ENCODE measurements at places on chromosomes 16 and 17.

- DNase-seq = no peak
Observed at GRCh38 chr17:73912373-73912746, 268.1 kb upstream of the SDK2 start.

- DNase-seq = no peak
Observed at GRCh38 chr17:10556301-10557005, 7.0 kb upstream of the MYH2 start.

GRCh38 chr16:54911079-54911478 is 19.6 kb upstream of the IRX5 start:
- DNase-seq = no peak

DNA sequence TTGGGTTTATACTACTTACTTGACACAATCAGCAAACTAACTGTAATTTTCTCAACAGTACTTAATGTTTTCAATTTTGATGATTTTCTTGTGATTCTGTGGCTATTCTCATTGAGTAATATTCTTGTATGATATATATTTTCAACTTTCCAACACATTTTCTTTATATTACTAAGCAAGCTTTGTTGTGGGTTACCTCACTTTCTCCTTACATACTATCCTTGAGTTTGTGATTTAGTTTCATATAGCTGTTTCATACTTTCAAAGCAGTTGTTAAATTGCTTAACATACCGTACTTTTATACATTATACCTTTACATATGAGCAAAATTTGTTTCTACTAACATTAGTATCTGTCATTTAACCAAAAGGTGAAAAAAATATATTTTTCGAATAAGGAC is 197.1 kb downstream of the BCAS3 start:
- no peak for DNase-seq

- DNase-seq = peak; percentile 60
Observed at GRCh38 chr17:68507576-68507975, 4.7 kb upstream of the PRKAR1A start.

DNA sequence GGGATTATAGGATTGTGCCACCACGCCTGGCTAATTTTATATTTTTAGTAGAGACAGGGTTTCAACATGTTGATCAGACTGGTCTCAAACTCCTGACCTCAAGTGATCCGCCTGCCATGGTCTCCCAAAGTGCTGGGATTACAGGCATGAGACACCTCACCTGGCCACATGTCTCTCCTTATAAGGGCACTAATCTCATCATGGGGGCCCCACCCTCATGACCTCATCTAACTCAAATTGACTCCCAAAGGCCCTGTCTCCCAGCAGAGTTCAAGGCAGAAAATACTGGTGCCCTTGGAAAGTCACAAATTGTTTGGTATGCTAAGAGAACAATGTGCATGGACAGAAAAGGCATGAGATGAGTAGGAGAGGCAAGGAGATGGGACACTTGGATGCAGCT is 49.3 kb upstream of the GRIN2A start:
- no peak for DNase-seq

DNA sequence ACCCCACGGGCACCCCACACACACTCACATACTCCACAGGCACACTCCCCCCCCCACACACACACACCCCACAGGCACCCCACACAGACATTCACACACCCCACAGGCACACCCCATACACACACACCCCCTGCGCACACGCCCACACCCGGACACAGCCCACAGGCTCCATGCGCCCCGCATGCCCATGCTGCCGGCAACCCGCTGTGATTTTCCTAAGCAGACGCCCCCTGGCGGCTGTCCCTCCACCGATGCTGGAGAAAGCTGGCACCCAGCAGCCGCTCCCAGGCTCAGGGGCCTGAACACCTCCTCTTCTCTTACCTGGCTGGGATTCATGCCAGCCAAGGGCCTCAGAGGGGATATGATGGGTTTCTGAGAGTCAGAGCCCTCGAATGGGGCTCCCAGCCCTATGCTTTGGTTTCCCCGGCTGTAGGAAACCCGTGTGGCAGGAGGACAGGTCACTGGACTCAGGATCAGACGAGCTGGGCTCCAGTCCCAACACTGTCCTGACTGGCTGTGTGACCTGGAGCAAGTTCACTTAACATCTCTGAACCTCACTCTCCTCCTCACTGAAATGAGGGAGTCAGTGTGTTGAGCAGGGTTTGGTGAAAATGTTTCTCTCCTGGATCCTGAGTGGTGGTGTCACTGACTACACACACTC is 19.6 kb upstream of the TNFRSF13B start:
- DNase-seq = peak; percentile 60

DNA sequence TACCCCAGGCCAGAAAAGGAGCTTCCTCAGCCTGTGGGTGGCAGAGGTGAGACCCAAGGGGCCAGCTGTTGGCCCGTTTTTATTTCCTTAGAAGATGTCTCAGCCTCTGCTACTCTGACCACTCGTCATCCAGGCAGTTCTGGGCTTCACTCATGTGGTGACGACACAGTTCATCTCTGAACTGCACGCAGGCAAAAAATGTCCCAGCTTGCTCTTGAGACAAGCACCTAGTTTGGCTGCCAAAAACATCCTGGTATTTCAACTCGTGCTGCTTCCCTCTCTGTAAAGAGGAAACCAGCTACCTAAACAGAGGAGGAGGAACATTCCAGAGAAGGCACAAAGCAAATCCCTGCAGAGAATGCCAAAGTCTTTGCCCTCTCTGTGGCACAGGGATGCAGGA is 125.7 kb downstream of the XYLT1 start:
- DNase-seq = no peak

- peak; percentile 59 for DNase-seq
Observed at GRCh38 chr17:40452921-40453378, 9.7 kb downstream of the IGFBP4 start.

DNA sequence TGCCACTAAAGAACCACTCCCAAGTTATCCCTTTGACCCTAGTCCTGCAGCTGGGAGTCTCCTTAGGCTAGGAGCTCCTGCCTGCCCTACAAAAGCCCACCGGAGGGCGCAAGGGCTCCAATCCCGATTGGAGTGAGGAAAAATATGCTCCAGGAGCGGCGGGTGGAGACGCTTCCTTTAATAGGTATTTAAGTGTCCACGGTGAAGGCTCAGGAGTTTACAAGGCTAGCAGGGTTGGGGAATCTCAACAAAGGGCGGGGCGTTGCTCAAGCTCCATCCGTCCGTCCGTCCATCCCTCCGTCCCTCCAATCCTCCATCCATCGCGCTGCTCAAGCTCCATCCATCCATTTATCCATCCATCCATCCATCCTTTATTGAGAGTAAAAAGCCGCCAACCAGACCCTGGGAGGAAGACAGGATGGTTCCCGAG is 556 bp upstream of the SPNS1 start:
- DNase-seq = peak; percentile 63

DNA sequence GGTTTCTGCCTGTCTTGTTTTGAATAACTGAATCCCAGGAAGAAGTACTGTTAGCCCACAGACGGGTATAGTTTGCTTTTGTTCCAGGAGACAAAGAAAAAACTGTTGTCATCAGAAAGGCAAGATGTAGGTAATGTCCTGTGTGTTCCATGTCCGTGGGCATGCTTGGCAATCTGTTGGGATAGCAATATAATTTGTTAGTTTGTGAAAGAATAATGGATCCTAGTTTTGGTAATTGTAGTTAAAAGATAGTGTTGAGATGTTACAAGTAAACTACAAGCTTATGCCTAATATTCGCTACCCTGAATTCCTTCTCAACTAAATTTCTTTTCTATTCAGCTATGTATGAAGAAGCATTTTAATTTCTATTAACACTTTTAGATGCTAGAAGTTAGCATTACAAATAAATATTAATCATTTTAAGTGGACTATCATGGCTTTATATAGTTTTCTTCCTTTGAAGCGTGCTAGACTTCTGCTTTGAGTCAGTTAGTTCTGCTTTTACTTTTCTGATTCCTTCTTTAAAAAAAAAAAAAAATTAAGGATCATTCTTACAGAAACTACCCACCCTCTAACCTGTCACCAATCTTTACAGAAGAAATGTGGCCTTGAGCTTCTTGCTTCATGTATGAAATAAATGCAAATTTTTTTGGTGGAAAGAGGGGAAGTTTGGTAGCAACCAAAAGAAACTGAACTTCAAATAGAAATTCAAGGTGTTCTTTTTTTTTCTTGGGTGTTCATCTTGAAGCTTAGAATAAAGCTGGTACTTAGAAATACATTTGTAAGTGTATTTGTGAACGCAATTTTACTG is 2.4 kb downstream of the EVI2A start:
- DNase-seq = no peak

GRCh38 chr16:27966756-27967155 is 96.8 kb downstream of the GSG1L start:
- DNase-seq = no peak

- no peak for DNase-seq
Observed at GRCh38 chr17:4514206-4514605, 15.5 kb downstream of the SPNS2 start.

DNA sequence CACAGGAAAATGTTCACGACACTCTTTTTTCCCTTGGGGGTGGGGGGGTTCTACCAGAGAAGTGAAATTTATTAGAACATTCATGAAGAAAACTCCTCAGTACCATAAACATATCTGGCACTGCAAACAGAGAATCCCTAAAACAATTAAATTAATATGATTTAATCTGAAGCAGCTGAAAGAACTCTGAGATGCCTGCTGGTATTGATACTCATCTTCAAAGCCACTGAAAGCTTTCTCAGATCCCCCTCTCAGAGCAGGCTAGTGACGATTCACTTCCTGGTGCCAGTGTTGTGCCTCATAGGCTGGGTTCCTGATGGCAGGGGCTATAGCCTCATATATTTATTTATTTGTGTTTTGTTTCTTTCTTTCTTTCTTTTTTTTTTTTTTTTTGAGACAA is 52.7 kb downstream of the MYH10 start:
- DNase-seq = no peak

GRCh38 chr16:10321407-10322387 is 64.2 kb upstream of the ATF7IP2 start:
- DNase-seq = no peak

- no peak for DNase-seq
Observed at GRCh38 chr16:77928096-77928495, 94.3 kb upstream of the CLEC3A start.

DNA sequence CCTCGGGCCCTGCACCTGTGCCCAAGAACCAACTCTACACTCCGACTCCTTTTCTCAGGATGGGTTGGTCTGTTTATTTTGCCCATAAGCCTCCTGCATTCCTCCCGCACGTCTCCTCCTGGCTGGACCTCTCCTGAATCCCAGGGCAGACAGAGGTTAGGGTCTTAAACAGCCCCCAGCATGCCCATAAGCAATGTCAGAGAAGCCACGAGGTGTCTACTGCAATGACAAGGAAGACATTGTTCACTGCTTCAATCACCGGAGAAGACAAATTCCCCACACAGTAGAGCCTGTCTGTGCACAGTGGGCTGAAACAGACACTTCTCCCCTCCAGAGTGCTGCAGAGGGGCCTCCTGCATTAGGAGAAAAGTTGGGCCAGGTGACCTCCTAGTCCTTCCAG is 230.6 kb upstream of the RPL38 start:
- DNase-seq = no peak

GRCh38 chr16:52592778-52593177 is 45.8 kb upstream of the TOX3 start:
- DNase-seq = no peak

DNA sequence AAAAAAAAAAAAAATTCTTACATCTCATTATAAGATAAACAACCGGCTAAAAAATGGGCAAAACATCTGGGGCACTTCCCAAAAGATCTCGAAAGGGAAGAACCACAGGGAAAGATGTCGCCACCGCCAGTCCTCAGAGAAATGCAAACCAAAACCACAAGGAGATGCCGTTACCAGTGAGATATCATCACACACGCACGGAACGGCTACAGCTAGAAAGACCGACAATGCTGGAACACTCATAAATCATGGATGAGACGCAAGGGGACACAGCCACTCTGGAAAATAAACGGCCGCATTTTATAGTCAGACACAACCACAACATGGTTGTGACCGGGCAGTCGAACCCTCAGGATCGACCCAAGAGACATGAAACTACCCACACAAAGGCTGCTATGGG is 24.5 kb downstream of the WDR45B start:
- no peak for DNase-seq

DNA sequence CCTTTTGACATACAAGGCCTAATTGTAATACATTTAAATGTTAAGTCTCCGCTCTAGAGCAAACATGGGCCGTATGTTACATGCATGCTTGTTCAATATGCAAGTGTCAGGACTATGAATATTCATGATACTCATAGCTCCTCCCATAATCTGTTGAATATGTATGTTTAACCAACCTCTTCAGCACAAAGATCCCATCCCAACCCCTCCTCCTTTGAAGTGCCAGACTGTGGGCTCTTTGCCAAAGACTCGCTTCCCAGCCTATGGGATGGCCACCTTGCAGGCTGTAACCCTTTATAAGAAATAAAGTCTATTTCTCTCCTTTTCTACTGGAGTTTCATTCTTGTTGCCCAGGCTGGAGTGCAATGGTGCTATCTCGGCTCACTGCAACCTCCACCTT is 156.2 kb downstream of the ABCC12 start:
- DNase-seq = no peak

DNA sequence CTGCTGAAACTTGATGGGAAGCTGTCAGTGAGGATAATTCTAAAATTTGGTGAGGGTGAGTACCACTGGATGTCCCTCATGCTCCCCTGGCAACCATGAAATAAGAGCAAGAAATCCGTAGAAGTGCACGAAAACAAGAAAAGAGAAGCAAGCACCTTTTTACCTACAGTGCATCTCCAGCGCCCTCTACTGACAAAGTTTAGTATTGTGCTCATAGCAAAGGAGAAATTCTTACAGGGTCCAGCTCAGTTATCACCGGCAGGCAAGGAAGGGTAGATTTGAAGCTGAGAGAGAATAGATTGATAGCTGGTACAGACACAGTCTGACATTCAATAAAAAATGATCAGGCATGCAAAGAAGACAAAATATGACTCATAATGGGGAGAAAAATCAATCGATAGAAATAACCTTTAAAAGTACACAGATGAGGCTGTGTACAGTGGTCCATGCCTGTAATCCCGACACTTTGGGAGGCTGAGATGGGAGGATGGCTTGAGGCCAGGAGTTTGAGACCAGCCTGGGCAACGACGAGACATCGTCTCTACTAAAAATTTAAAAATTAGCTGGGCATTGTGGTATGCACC is 28.3 kb upstream of the TEX2 start:
- no peak for DNase-seq

GRCh38 chr16:89184677-89184932 is 13.1 kb downstream of the CDH15 start:
- no peak for DNase-seq

DNA sequence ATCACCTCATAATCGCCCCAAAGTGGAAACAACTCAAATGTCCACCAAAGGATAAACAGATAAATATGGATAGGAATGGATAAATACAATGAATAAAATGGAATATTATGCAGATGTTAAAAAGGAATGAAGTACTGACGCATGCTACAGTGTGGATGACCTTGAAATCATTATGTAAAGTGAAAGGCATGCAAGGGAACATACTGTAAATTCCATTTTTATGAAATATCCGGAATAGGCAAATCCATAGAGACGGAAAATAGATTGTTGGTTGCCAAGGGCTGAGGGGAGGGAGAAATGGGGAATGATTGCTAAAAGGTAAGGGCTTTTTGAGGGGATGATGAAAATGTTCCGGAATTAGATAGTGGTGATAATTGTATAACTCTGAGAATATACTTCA is 36.0 kb downstream of the STAT5B start:
- peak; percentile 24 for DNase-seq
